ENCODE measurements at places on chromosomes 5 and 9.

DNA sequence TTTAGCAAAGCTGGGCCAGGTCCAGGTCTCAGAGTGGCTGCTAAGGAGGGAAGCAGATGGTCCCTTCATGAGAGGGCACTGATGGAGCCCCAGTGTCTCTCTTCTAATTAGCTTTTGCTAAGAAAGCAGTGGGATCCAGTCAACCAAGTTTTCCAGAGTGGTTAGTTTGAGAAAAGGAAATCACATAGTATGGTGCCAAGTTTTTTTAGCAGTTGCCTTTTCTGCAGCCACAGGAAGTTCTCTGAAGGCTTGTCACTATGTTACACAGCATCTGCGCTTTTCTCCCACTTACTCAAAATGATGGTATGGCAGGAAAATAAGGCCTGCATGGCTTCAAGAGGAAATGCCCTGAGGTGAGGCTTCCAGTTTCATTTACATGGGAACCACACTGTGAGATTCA, 331.5 kb upstream of the ZNF462 start:
- no peak for DNase-seq

- DNase-seq: no peak
These were observed 12.9 kb downstream of the MTRR start for GRCh38 chr5:7881816-7882215.

DNA sequence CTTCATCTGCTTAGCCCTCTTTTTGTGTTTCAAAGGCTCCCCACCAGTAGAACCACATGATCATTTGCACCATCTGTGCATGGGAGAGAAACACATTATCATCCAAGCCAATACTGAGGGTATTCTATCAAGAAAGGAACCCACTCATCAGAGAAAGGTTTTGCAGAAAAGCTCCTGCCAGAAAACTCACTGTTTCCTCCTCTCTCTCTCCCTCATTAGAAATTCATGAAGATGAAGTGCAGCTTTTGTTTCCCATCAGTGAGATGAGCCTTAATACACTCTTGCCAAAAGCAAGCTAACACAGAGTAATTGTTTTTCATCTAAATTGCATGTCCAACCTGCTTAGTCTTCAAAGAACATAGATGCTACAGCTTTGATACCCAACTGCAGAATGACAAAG, 142.4 kb upstream of the GRAMD2B start:
- no peak for DNase-seq

DNA sequence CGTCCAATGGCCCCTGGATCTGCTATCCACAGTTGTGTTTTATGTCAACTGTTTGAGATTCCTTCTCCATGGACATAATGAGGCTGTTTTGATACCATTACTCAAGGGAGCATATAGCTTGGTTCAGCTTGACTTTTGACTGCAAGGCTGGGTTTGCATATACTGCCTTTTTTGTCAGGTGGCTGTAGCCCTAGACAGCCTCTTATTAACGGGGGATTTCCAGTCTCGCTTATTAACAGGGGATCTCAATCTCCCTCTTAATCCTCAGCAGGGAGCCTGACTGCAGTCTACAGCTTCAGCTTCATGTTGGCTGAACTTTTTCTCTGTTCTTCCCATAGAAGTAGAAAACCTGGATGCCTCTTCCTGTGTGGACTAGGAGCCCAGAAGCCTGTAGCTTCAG, 73.7 kb upstream of the TNC start:
- no peak for DNase-seq

- no peak for DNase-seq
These were observed 5.9 kb downstream of the FAM163B start for GRCh38 chr9:133603135-133603927.

DNA sequence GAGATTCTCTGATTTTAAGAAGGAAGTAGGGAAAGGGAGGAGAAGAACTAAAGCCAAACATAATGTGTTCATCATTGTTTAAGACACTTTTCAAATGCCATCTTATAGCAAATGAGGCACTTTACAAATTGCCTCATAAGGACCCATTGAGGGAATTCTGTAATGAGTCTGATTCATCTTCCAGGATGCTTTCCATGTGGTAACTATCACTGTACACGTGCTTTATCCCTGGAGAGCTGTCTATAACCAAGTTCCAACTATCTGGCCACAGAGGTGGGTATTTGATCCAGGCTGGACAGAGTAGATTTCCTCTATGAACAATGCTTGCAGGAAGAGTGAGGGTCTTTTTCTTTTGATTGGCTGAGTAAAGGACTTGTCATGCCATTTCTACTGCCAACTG, 183.5 kb upstream of the NFIB start:
- no peak for DNase-seq

Measured in GM12864 (cell line).